HL-60 (cell line): ENCODE measurements at places on chromosomes 4 and X.

DNA sequence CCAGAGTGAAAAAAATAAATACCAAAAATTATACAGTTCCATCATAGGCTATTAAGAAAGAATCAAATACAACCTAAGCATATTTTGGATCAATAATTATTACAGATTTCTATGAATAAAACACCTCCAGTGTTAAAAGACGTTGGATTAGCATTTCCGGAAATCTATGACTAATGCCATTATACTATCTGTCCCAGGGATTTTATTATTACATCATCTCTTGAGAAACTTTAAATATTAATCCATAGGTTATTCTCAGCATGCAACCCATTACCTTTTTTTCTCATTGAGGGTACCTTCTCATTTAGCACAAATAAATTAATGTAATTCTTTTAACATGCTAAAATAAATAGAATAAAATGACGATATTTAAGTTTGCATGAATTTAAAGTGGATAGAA, 44.6 kb downstream of the CXorf58 start:
- DNase-seq, result no peak

GRCh38 chr4:9735515-9735914, 45.9 kb upstream of the DRD5 start:
- DNase-seq, result no peak

DNA sequence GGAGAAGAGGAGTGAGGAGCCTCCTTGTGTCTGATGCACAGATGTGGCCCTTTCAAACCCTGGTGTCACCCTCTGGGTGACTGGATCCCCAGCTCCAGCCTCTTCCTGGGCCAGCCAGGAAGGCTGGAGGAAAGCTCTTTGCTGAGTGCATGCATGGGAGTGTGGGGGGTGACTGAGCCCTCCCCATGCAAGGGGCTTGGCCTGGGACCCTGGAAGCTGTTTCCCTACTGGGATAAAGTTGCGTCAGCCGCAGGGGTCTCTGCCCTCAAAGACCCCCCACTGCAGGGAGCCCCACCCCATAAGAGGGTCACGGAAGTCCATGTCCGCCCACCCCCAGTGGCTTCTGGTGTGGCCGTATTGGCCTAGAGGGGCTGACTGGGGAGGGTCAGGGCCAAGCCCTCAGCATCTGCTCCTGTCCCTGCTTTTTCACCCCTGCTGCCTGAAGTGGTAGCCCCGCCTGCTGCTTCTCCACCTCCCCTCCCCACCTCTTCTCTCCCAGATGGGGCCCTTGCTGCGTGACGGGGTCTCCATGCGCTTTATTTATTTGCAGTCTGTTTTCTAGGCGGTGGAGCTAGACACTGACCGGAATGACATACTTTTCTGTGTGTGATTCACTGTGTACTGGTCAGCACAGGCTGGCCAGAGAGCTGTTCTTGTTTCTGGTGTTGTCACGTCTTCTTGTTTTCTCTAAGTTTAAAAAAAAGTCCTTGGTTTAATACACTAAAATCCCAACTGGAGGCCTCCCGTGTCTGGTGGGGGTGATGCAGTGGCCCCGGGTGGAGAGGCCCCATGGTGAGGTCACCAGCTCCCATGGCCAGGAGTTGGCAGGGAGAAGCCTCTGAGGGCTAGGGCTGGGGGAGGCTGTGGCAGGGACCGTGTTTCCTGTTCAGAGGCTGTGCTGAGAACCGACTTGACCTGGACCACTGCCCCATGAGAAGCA, 3.6 kb downstream of the SMIM10L2A start:
- DNase-seq, result no peak

- no peak for DNase-seq
Measured at GRCh38 chr4:610411-611261, 14.7 kb upstream of the PDE6B start.

GRCh38 chr4:5636766-5637670, 71.3 kb downstream of the EVC2 start:
- DNase-seq, result no peak

GRCh38 chr4:127634181-127634580, 1.4 kb downstream of the INTU start:
- no peak for DNase-seq

DNA sequence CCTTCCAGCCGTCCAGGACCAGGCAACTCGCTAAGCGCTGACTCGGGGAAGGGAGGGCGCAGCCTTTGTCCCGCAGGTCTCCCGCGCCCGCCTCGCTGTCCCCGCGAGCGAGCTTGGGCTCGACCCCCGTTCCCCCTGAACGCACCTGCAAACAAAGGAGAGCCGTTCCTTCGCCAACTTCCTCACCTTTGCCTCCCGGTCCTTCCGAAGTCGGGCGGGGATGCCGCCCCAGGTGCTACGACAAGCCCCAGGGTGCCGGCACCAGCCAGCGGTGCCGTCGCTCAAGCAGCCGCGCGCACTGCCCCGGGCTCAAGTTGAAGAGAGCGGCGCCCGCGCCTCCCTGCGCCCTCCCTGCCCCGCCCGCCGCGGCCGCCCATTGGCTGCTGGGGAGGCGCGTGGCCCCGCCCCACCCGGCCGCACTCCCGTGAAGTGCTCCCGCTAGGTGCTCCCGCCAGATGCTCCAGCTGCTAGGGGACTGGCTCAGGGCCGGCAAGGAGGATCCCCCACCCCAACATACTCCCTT, 107.1 kb downstream of the NSUN7 start:
- DNase-seq, result peak; percentile 51

- no peak for DNase-seq
Measured at GRCh38 chr4:180828455-180829018, 1414.7 kb upstream of the TENM3 start.

DNA sequence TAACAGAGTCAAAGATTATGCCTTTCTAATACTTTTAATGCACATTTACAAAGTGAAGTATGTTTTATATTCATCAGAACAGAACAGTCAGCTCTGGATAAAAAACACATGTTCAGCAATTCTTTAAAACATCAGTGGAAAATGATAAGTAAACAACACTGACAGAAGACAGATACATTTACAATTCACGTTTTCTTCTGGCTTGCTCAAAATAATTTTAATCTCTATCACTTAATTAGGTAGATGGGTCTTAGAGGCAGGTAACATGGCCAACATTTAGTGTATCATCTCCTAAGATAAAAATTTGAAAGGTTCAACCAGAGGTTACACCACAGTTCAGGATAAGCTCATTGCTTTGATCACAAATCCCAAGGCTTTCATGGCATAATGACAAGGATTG, 156.8 kb upstream of the MAB21L2 start:
- DNase-seq, result no peak

- DNase-seq, result no peak
Measured at GRCh38 chr4:89125901-89126782, 14.8 kb downstream of the TIGD2 start.

- DNase-seq, result no peak
Measured at GRCh38 chrX:27555514-27555913, 34.6 kb upstream of the DCAF8L2 start.

DNA sequence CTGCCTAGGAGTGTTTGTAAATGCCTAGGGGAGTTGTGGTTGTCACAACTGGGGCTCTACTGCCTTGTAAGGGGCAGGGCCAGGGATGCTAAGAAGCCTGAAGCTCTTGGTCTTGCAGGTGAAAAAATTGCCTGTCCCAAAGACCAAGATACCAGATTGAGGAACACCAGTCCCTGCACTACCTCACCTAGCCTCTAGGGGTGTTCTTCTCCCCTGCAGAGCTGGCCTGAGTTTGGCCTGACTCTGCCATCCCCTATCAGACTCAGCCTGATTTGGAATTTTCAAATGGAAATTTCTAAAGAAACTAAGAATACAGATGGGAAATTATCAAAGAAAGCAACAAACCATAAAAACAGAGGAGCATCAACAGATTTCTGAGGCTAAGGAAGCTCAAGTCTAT, 90.4 kb downstream of the ZC4H2 start:
- no peak for DNase-seq

GRCh38 chr4:137946453-137947174, 295.5 kb downstream of the SLC7A11 start:
- DNase-seq, result no peak

- DNase-seq, result no peak
Measured at GRCh38 chrX:148513661-148514060, 13.2 kb downstream of the AFF2 start.

GRCh38 chr4:75031775-75032174, 98.9 kb downstream of the PARM1 start:
- no peak for DNase-seq

DNA sequence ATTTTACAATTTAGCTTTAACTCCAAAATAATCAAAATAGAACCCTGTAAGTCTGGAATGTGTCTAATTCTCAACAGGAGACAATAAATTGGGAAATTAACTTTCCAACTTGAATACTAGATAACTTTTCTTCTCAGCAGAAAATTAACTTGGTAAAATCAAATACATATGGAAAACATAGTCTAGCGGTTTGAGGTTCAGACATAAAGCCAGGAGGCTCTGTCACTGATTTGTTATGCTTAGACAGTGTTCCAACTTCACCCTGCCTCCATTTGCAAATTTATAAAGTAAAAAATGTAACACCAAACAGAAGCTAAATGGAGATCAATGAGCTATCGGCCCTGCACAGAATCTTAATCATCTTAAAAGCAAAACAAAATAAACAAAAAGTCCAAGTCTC, 46.3 kb downstream of the TBCK start:
- DNase-seq, result no peak

DNA sequence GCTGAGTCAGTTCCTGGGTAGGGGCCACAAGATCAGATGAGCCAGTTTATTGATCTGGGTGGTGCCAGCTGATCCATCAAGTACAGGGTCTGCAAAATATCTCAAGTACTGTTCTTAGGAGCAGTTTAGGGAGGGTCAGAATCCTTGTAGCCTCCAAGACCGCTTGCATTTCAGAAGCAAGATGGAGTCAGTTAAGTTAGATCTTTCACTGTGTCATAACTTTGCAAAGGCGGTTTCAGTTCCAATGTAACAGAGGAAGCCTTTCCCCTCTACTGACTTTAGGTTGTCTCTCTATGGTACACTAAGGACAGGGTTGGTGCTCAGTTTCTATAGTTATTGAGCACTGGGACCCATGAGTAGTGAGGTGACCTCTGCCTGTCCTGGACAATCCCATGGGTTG, 127.3 kb upstream of the WDR1 start:
- peak; percentile 0 for DNase-seq

DNA sequence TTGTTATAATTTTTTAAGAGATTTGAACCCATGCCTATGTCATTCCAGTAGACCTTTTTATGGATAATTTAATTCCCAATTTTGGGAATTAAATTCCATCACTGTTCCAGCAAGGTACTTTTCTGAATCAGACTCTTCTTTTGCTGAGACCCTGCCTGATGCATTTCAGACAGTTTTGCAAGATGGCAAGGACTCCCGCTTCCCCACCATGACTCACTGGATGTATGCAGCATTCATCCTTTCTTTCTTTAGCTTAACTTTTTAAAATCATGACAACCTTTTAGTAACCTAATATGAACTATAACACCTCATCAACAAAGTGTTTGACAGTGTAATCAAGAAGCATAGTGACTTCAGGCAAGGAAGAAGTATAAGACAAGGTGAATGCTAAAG, 178.1 kb upstream of the LEF1 start:
- DNase-seq, result no peak

- peak; percentile 32 for DNase-seq
Measured at GRCh38 chr4:82903737-82904136, 3.2 kb downstream of the THAP9 start.

DNA sequence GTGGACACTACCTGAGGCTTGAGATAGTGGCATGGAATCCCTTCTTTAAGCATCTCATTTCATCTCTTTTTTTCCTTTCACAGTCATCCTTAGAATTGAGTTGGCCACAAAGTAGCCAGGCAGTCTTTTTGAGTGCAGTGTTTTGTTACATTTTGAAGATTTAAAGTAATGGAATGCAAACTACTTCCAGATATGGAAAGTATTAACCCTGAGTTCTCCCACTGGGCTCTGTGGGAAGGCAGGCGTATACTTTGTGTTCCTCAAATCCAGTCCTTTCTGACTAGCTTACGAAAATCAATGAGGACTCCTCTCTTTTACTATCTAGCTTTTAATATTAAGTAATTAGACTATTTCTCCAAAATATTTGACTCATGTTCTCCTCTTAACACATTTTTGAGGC, 29.9 kb downstream of the PCDH10 start:
- no peak for DNase-seq

DNA sequence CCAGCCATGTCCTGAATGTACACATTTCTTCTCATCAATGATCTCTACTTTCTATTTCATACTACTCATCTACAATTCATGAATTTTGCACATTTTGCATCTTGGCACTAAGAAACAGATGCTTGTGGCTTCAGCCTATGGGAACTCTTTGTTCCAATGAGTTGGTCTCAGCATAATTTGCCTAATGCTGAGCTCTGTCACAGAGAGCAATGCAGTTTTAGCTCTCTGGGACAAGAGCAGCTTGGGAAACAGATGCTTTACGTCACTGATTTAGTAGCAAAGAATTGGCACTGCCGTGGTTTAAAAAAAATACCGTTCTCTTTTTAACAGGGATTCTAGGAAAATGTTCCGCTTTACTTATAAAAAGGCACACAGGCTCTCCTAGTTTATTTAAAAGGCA, 162.4 kb downstream of the WDFY3 start:
- DNase-seq, result no peak

GRCh38 chr4:107825072-107825824, 516 bp downstream of the SGMS2 start:
- DNase-seq, result peak; percentile 57

GRCh38 chrX:132413459-132413858, 75.4 kb downstream of the MBNL3 start:
- no peak for DNase-seq

DNA sequence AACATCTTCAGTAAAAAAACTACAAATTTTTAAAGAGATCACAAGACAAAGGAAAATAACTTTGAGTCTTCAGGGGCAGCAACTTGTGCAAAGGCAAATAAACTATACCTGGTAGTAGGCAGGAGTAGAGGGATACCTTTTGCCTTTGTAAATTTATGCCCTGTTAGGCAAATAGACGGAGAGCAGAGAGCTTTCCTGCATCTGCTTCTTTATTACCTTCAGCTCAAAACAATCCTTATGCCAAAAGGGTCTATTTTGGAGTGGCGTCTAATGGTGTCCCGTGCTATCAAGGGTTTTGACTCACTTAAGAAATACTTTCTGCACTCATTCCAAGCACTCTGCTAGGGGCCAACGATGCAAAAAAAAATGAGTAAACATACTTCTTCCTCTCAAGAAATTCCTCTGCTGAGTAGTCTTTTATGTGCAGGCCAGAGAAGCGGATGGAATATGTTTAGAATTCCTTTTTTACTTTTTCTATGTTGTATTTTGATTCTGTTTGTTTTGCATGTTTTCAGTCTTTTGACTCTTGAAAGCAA, 131.9 kb downstream of the ANXA5 start:
- DNase-seq, result no peak

DNA sequence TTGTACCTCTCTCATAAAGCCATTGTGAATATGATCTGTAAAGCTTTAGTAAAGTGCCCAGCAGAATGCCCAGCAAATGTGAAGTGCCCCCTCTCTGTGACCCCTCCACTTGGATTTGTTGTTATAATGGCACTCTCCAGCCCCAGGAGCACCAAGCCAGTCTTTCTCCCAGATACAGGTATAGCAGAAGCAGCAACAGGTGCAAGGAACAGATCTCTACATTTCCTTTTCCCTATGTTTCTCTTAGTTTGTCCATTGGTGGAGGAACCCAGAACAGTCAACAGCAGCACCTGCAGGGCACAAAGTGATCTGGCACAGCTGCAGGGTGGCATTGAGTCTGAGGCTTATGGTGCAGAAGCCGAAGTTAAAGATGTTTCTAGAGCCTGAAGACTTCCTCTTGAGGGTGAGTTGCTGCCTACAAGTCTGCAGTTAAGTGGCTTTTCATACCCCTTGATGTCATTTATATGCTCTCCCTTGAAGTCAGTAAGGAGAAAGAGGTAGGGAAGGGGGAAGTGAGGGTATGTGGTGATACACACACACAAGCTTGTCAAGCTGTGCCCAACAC, 16.1 kb upstream of the CXCL3 start:
- DNase-seq, result peak; percentile 10
